ENCODE measurements at places on chromosomes 12 and 14.
A peak's percentile ranks its signal among the peaks of the same experiment; 100 is the strongest.

DNA sequence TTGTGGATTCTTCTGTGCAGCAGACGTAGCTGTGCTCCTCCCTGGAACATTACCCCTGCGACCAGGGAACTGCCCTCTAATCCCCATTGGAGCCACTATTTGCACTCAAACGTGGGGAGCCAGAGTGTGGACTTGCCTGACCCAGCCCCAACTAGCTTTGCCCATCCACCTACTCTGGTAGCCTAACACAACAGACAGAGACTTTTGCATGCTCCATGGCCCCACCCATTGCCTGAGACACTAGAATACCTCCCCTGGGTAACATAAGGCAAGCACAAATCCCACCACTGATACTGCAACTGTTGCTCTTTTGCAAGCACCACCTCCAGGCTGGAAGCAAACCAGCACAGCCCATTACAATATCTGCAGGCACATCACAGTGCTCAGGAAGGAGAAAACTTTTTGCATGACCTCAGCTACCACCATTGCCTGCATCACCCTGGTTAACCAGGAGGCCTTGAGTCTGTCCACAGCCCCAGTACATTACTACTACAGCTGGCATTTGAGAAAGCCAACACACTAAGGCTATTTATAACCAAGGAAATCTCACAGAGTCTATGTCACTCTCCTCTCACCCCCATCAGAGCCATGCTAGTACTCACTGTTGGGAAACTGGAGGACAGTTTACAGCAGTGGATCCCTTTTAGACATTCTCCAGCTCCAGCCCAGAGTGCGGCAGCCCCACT, 15.0 kb downstream of the CEP128 start:
- no peak for DNase-seq

DNA sequence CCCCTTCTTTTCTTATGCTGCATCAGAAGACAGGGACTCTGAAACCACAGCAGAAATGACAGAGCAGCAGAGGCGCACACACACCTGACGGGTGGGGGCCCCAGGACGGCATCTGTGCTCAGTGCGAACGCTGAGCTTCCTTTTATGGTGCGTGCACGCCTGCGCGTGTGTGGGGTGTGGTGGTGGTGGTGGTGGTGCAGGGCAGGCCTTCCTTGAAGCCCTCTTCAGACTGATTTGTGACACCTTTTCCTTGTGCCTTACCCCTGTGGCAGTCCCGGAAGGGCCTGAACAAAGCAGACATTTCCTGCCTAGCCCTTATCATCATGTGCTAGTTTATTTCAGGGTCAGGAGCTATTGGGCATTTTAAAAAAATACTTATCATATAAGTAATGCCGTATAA, 75.7 kb downstream of the TSPAN9 start:
- no peak for DNase-seq

DNA sequence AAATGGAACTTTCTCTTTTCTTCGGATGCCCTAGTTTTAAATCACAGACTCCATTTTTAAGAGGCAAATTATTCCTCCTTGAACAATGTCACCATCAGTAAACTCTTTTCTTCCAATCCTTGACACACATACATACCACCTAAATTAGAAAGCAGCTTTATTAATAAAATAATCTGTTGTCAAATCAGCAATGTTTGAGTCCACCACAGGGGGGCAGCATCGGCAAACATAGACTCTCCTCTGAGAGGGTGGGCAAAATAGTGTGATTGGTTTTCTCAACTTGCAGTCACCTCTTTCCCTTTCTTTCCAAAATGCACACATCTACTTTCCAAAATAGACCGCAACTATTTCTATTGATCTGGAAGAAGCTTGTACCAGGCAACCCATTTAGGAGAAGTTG, 438.4 kb upstream of the OR4E1 start:
- peak; percentile 43 for DNase-seq

DNA sequence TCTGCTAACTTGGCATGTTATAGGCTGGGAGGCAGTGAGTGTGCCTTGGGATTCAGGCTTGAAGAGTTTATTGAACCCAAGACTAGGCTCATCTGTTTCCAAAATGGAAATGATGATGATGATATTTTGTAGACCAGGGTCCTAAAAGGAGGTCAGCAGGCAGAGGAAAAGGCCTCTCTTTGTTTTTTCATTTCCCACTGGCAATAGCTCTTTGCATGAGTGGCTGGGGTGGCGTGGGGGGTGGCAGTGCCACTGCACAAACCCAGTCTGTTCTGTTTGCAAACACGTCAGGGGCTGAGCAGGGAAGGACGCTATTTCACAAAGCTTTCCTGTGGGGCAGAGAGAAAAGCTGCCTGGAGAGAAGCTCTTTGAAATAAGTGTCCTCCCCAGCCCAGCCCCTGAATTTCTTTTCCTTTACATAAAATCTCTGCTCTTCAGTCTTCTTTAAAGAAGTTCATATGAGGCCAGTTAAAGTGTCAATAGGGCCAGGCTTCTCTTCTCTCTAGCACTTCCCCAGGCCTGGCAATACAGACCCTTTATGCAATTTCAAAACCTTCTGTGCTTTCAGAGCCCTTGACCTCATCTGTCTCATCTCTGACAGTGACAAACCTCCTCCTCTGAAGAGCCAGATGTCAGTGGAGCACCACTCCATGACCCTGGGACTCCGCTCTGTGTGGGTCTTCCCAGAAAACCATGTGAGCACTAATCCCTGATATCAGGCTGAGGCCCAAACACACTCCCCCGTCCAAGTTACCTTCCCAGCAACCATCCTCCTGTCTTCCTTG, 72.8 kb downstream of the ZNF664 start:
- DNase-seq = no peak

DNA sequence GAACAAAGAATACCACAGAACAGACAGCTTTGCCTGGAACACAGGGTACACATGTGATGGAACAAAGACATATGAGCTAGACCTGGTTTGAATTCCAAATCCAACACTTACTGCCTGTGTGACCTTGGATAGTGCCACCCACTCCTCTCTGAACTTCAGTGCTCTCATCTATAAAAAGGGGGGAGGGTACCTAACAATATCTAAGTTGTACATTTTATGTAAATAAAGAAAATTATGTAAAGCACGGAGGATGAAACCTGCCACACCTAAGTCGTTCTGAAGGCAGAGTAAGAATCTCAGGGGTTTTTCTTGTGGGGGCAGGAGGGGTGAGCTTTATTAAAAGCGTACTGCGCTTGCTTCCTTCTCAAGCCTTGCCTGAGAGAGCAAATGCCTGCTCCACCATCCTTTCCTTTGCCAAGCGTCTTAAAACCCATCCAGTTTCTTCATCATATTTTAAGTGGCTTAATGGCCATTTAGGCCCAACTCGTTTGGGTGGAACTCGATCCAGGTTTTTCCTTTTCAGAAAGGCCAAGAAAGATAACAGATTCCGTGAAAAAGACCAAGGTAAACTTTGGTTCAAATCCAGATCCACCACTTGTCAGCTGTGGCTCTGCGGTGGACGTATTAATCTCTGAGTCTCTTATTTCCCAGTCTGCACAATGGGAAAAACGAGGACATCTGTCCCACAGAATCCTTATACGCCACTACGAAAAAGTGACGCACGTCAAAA, 946 bp downstream of the DDX24 start:
- no peak for DNase-seq

- DNase-seq = no peak
Measured at GRCh38 chr14:21612324-21612723, 22.4 kb downstream of the OR10G2 start.

DNA sequence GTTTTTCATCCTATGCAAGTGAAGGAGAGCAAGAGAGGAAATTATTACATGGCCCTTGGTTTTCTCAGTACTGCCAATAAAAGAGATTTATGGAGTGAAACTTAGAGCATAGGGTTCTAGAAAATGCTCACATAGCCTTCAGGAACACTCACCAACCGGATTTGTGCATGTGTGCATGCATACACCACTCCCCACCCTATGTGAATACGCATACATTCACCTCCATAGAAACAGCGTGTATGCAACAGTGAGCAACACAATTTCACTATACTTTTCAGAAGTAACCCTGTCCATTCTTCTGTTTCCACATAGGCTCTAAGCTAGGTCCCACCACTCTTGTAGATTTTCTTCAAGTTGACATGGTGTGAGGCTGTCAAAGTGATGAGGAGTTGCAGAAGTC, 31.5 kb upstream of the HOXC13 start:
- DNase-seq = no peak

DNA sequence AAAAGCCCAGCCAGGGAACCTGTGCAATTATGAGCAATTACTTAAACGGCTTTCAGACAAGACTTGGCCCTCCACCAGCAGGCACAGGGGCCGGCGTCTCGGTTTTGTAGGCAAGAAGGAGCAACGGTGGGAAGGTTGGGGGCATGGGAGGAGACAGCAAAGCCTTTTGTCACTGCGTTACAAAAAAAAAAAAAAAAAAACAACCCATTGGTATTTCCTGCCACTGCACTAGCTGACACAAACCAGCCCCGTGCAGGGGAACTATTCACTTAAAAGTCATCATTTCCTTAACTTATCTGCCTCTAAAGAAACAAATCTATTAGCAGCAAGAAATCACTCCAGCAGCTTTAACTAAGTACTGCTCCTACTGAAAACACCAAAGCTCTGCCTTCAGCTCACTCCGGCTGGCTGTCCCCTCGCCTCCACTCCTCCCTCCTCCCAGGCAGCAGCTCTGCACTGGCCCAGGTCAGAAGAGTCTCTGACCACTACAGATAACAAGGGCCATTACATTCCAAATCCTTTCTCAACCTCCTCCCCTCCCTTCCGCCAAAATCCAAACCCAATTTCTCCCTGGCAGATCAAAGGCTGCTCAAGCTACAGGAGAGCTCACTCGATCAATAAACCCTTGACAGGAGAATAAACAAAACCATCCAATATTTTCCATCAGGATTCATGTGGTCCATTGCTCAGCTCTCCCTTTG, 105.2 kb upstream of the CDKN3 start:
- peak; percentile 45 for DNase-seq

- DNase-seq = peak; percentile 78
Measured at GRCh38 chr12:49264466-49264872, 413 bp upstream of the TUBA1C start.

DNA sequence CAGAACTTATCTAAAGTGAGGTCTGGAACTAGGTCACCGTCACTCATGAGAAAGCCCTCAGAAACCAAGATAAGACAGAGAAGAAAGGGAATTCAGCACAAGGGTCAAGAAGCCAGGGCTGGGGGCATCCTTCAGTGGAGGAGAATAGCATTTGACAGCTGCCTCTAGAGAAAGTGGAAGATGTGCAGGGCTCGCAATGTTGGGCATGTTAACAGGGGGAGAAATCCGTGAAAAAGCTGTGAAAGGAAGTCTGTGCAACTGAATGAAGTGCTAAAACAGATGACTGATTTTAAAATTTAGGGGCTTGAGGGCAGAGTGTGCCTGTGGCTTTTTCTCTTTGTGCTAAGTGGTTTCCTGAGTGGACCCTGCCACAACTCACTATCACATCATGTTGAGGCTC, 97.7 kb upstream of the IFNG-AS1 start:
- DNase-seq = no peak

DNA sequence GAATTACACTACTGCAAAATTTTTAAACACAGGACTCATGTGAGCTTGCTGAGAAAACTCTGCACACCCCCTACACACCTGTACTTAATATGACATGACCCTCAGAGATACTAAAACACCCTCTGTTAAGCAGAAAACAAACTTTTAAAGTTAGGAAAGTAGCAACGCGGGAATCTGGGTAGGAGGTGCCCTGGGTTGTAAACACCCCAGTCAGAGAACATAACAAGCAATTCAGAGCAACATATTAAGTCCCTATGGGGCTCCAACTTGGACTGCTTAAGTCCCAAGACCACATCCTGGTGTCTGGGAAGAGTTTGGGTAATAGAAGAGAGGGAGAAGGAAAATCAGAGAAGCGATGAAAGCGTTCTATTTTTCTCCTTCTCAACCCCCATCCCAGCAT, 1.2 kb downstream of the ATF7 start:
- DNase-seq = no peak

DNA sequence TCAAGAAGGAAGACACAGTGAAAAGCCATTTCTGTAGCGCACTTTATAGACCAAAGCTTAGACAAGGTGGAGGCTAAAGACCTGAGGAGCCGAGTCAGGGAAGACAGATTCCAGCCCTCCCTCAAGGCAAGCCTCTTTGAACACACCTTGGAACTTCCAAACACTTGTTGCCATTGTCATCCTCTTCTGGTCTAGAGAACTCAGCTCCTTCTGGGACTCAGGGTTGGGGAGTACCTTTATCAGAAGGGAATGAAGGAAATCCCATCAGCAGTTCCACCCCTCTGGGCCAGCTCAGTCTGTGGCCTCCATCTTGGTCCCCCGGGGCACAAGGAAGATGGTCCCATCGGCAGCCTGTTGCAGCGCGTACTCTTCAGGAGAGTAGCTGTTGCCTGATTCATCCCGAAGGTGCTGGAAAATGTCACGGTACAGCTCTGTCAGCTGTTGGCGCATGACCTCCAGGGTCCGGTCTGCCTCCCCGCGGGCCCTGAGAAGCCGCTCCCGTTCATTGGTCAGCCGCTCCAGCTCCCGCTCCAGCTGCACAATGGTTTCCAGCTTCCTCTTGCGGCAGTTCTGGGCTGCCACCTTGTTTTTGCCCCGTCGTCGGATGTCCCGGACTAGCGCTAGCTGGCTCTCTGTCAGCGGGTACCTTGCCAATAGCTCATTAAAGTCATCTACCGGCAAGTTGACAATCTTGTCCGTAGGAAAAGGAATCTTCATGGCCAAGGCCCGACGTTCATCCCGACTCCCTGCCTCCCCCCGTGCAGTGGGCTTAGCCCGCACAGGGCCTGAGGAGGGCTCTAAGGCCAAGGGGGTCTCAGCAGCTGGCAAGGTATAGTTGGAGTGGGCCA, 8.5 kb downstream of the NFE2 start:
- no peak for DNase-seq

GRCh38 chr14:73736842-73737241, 22.7 kb upstream of the PNMA1 start:
- DNase-seq = no peak

DNA sequence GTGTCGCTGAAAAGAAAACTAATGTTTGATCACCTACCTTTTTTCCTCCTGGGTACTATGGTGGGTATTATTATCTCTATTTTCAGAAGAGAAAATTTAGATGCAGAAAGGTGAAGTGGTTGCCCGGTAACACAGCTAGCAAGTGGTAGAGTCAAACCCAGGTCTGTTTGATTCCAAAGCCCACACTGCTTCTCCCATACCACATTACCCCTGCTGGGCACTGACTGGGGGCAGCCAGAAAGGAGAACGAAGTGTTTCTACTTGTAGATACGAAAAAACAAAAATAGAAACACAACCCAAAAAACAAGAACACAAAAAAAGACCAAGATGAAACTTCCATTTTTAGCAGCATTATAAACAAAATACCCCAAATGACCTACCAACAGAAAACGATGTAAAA, 142.2 kb downstream of the SLC41A2 start:
- DNase-seq = no peak

DNA sequence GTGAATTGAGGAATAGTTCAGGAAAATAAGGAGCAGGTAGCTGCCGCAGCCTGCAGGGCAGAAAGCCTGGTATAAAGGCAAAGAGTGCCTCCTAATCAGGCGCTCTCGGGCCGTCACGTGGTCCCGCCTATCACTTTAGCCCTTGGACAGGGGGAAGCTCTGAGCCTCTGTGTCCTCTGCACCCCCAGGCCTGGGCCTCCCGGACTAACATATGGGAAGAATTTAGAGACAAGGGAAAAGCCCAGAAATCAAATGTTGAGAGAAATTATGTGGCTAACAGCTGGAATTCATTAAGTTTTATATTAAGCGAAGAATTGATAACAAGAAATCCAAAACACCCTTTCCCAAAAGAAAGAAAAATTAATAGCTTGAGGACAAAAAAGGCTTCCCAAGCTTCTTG, 417.7 kb downstream of the ATP23 start:
- no peak for DNase-seq

Measured in iPS-NIHi11 (cell line).